ENCODE measurements at places on chromosomes 7 and 10.

DNA sequence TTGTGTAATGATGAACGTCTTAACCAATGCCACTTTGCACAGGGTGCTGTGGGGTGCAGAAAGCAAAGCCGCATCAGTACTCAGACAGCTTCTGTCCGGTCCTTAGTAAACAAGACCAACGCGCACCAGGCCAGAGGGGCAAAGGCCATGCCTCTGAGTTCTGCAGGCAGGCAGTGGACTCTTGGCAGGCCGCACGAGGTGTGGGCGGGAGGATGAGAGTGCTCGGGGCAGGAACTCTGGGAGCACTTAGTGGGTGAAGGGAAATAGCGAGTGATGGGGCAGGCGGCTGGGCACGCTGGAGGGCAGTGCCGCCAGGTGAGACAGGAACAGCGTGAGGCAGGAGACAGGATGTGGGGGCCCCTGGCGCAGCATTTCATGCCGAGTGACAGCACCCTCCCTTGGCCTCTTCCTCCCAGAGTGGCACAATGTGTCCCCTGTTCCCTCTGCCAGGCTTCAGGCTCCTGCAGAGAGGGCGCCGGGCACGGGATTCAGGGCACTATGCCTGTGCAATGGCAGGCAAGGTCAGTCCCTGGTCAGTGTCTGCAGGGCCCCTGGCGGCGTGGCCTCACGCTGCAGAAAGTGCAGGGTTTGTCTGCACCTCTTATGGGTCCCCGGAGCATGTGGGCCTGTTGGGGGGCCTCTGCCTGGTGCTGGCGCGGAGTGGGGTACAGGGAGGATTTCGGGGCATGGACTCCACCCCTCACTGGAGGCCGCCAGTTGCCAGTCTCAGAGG lies 60.4 kb downstream of the VIPR2 start:
- DNase-seq, result no peak

- peak; percentile 30 for DNase-seq
These were observed 102.5 kb downstream of the TRIL start for GRCh38 chr7:28855538-28856217.

DNA sequence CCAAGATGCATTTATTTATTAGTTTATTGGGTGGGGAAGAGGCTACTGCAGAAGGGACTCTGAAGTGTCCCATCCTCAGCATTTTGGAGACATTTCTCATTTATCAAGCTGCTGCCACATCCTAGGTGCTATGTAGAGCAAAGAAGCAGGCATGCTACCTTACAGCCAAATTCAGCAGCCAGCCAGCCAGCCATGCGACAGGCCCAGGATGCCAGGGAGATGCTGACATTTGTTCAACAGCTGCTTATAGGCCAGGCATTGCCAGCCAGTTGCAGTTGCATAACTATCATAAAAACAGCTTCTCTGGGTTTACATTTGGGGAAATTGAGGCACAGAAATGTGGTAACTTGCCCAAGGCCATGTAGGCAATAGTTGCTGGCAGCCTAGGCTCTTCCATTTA lies 2.3 kb downstream of the SLC29A3 start:
- no peak for DNase-seq

DNA sequence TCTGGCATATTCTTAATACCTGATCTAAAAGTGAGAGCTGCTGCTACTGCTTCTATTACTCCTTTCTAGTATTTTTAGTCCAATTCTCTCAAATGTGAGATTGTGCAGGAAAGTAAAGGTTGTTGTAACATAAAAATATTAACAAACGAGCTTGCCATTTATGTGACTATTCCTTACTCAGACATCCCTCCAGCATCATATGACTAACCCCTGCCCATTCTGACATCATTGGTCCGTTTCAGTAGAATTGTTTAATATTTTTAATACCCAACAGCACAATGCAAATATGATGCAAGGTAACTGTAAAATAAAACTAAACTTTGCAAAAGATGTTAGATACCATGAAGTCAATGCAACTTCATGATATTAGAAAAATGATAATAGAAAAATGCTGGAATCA lies 83.6 kb downstream of the CFAP58 start:
- no peak for DNase-seq

DNA sequence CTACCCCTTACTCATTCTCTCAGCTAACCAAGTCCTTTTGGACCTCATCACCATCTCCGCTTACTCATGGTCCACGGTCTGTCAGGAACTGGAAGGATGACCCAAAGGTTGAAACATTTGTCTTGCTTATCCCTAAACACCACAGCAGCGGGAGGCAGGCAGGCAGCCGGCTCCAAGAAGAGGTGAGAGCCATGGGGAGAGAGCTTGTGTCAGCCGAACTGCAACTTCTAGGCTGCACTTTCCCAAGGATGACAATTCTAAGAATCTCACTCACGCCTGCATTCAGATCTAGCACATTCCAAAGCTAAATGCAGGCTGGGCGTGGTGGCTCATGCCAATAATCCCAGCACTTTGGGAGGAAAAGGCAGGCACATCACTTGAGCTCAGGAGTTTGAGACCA lies 86.0 kb downstream of the SPDYE5 start:
- no peak for DNase-seq

DNA sequence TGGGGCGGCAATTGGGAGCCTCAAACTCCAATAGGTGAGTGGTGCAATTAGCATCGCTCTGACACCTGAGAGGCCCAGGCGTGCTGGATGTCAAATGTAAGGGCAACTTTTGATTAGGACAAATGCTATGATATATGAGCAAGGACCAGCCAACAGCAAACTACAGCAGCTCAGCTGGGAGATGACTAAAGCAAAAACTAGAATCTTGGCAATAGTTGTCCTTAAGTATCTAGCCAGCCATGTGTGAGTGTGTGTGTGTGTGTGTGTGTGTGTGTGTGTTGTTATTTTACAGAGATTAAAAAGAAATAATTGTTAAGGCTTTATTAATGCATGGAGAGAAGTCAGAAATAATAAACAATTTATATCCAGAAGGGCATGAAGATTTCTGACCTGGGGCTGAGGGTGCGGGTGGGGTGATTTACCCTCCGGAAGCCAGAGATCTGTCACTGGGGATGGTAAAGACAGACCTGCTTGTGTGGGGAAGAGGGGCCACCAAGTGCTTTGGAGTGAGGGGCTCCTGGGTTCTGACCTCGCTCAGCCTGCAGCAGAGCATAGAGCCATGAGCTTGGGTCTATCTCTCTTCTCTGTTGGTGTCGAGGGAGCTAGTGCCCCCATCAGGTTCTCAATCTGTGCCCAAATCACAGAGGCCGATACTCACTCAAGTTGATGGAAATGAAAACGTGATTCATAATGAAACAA lies 77.3 kb downstream of the EMX2 start:
- DNase-seq, result no peak

- peak; percentile 58 for DNase-seq
These were observed at the start of gene ARHGAP21 for GRCh38 chr10:24723788-24724380. TSS of gene ARHGAP21 (minus strand) at chr10:24723887. CDS start at chr10:24721899, 1,988 bp downstream.

DNA sequence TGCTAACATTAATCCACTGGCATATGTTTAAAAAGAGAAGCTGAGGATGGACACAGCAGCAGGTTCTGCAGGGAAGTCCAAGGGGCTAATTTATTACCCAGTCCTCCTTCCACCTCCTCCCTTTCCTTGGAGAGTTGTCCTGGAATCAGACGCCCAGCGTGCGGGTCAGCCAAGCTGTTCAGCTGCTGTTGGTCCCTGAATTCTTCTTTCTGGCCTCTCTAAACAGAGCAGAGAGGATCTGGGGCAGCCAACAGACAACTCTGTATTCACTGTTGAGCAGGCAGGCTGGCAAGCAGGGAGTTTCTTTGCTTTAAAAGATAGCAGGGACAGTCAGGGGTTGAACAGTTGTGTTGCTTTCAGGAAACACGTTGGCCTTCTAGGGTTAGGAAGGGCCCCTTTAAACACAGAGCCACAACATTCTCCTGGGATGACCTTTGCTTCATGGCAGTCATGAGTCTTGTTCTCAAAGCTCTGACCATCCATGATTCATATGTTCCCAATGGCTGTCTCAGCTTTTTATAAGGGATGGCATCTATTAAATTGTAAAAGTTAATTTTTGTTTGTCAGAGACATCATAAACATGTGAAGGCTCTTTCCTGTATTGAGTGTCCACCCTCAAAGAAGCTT lies 217.0 kb downstream of the CREB5 start:
- no peak for DNase-seq

All from kidney capillary endothelial cell (primary cell).